ENCODE measurements at places on chromosomes 6 and 20.

DNA sequence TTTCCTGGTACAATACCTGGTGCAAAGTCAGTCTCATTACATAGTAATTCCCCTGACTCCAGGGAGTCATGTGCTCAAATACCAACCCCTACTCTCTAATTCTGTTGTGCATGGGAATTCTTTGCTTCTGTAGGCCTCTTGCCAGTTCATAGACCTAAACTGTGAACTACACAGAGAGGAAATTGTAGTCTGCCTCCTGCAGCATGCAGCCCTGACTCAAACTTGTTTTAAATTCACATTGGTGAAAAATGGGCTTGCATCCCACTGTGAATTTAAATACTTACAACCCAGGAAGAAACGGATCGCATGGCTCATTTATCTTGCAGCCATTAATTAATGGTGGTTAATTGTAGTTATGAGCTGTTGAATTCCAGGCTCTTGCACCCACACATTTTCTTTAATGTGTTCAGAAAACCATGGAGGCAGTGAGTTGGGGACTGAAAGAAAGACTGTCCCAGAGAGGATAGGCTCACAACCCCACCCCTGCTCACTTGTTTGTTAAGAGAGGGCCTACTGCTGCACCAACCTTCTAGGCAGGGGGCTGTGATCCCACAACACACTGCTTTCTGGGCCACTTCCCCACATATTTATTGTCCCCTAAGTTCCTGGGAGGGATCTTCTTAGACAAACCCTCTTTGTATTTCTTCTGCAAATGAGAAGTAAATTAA lies 579.1 kb downstream of the DHX35 start:
- DNase-seq, result no peak

GRCh38 chr6:124888581-124889371 lies 73.5 kb upstream of the RNF217 start:
- no peak for DNase-seq

DNA sequence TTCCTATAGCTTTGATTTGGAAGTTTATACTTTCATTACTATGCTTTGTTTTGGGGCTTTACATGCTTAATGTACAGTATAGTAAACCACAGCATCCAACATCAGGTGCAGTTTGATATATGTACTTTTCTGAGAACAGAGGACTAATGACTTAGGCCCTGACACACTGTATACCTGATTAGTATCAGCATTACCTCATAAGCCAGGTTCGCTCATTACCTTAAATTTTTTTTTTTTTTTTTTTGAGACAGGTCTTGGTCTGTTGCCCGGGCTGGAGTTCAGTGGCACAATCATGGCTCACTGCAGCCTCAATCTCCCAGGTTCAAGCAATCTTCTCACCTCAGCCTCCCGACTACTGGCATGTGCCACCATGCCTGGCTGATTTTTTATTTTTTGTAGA lies 28.4 kb downstream of the CD109 start:
- no peak for DNase-seq

- no peak for DNase-seq
Measured at GRCh38 chr20:53972179-53972578, 98.2 kb downstream of the BCAS1 start.

GRCh38 chr6:159760602-159761057 lies 1.2 kb upstream of the ACAT2 start:
- no peak for DNase-seq

- no peak for DNase-seq
Measured at GRCh38 chr6:56807989-56808337, 146.9 kb upstream of the BEND6 start.

- no peak for DNase-seq
Measured at GRCh38 chr6:15761045-15761502, 98.2 kb upstream of the DTNBP1 start.

- no peak for DNase-seq
Measured at GRCh38 chr6:88547768-88548167, 381.6 kb upstream of the CNR1 start.

- no peak for DNase-seq
Measured at GRCh38 chr20:63534427-63534830, 2.7 kb downstream of the PTK6 start.

DNA sequence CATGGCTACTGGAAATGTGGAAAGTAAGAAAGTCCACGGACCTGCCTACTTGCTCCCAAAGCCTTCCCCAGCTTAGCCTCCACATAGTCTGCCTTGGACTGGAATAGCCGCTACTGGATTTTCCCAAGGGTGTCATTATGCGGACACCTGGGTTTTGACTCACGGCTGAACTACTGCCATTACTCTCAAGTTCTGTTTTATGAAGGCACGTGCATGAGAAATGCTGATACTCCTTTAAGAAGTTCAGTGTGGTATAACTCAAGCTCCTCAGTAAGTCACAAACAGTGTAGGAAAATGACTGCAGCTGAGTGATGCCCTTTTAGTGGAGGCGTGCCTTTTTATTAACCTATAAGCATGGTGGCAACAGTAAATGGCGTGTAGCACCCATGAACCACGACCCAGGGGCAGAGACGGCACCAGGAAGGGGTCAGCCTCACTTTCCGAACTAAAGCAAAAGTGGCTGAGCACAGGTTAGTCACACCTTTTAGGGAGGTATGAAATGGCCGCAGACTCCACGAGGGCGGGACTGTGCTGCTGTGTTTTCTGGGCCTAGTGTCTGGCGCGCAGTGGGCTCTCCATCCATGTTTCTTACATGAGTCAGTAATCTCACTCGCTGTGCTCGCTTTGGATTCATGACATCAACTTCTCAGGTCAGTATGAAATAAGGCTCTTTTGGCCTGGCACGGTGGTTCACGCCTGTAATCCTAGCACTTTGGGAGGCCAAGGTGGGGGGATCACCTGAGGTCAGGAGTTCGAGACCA lies 23.9 kb downstream of the PSMG4 start:
- DNase-seq, result no peak

DNA sequence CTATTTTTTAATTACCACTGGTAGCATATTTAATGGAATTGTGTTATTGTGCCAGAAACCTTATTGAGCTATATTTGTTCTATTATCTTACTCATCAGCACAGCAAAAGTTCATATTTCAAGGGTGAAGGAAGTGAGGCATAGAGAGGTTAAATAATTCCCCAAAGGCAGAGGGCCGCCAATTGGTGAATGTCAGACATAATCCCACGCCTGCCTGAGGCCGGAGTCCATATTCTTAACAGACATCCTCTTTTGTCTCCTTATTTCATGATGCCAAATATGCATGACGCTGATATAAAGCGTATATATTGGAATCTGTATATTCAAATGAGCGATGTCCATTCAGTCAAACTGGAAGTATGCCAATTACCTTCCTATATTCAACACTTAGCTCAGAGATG lies 505.0 kb upstream of the SLC35B3 start:
- DNase-seq, result no peak

DNA sequence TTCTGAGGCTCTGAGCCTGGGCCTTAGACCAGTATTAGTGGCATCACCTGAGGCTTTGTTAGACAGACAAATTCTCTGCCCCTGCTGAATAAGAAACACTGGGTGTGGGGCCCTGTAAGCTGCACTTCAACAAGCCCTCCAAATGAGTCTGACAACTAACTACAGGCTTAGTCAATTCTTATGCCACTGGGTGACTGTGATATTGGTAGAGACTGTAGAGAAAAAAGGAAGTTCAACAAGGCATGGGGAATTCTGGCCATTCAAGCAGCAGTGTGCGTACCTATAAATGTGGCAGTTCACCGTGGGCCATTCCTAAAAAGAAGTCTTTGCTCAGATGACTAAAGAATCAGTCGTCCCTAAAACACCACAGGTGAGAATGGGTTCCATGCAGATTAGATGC lies 82.7 kb downstream of the MDN1 start:
- no peak for DNase-seq

- no peak for DNase-seq
Measured at GRCh38 chr20:56400001-56400640, 7.7 kb downstream of the CSTF1 start.

- DNase-seq, result no peak
Measured at GRCh38 chr20:23759306-23759940, 8.7 kb upstream of the CST1 start.

GRCh38 chr20:56656632-56657031 lies 27.5 kb downstream of the TFAP2C start:
- DNase-seq, result no peak

GRCh38 chr20:1307571-1307971 lies 21.4 kb downstream of the SDCBP2 start:
- DNase-seq, result no peak

- DNase-seq, result no peak
Measured at GRCh38 chr6:156622185-156622584, 155.0 kb upstream of the ARID1B start.

DNA sequence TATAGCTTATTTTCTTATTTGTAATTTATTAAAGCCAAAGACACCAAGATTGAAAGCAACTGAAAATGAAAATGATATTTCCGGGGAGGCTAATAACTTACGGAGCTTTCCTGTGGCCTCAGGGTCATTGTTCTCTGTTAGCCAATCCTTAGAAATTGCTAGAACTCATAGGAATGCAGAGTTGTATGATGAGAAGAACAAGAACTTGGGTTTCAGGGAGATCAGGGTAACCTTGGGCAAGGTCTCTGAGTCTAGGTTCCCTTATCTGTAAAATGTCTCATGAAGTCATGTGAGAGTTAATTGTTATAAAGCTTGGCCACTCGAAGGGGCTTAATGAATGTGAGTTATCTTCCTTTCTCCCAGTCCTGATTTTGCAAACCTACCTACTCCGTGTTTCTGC lies 20.1 kb upstream of the SERINC3 start:
- DNase-seq, result no peak

- no peak for DNase-seq
Measured at GRCh38 chr6:136249336-136249735, 775 bp downstream of the MTFR2 start.

GRCh38 chr6:145583753-145584152 lies 151.6 kb downstream of the EPM2A start:
- DNase-seq, result no peak

DNA sequence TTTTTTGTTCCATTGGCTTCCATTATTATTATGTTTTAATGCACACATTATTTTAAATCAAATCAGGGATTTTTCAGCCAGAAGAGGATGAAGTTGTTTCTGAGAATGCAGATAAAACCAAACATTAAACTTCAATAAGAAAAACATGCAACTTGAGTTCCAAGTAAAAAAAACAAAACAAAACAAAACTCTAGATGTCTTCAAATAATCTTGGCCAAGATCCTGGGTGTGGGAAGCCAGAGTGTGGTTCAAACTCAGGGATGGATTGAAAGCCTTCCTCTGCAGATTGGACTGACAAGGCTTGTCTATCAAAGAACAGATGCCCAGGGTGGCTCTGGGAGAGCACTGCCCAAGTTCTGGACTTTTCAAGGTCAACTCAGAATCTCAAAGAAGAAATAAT lies 134.1 kb downstream of the LCA5 start:
- no peak for DNase-seq

GRCh38 chr6:25462235-25462897 lies 183.2 kb downstream of the CARMIL1 start:
- no peak for DNase-seq

DNA sequence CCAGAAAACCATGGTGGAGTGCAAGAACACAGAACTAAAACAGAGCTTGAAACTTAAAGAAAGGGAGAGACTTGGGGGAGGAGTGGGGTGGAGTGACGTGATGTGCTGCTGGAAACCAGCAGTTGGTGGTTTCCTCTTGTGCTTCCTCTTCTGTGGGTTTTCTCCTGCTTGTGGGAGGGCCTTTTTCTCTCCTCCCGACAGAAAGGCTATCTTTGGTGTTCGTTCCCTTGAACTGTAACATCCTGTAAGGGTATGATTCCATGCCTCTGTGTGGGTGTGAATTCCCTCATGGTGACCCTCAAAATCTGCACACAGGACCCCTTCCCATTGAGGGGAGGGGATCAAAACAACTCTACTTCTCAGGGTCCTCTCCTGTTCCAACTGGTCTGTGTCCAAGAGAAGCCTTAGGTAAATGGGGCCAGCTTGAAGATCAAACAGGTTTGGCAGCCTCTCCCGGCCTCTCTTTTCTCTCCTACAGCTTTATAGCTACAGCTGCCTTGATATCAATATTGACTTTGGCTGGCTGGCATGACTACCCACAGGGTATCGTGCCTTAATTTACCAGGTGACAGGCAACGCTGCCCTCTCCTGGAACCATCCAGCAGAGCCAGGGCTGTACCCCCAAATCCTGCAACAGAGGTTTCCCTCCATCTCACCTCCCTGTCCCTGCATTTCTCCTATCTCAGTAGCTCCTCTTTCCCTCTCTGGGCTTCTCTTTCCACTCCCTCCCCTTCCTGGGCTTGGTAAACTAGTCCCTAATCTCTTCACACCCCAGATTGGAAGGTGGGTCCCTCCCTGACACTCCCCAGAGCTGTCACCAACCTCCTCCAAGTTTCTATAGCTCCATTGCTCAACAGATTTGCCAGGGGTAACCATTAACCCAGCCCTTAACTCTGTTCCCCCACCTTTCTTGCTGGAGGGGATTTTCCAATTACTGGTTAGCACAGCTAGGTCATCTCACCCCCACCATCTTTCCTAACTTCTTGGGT lies 1.5 kb upstream of the MSH5 start:
- DNase-seq, result no peak

DNA sequence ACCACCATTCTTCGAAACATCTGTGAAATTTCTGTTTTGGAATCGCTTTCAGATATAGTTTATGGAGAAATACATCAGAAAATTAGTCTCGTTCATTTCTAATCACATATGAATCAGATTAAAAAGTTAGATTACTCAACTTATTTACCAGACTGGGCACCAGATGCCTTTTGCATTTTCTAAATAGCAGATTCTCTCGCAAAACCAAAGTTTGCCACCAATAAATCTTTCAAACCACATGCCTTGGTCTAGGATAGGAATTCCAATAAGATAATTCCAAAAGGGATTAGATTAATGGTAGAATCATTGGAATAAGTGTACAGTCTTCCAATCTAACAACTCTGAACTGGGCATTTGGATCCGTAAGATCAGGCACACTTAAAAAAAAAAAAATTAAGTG lies 160.4 kb upstream of the TAB2 start:
- no peak for DNase-seq

Data from anterior cingulate cortex (tissue), 58 donors.